NCI-H1092 treated with DMSO at 0.1 percent for 48 hours (cell line): ENCODE measurements at places on chromosomes 7 and 10.

DNA sequence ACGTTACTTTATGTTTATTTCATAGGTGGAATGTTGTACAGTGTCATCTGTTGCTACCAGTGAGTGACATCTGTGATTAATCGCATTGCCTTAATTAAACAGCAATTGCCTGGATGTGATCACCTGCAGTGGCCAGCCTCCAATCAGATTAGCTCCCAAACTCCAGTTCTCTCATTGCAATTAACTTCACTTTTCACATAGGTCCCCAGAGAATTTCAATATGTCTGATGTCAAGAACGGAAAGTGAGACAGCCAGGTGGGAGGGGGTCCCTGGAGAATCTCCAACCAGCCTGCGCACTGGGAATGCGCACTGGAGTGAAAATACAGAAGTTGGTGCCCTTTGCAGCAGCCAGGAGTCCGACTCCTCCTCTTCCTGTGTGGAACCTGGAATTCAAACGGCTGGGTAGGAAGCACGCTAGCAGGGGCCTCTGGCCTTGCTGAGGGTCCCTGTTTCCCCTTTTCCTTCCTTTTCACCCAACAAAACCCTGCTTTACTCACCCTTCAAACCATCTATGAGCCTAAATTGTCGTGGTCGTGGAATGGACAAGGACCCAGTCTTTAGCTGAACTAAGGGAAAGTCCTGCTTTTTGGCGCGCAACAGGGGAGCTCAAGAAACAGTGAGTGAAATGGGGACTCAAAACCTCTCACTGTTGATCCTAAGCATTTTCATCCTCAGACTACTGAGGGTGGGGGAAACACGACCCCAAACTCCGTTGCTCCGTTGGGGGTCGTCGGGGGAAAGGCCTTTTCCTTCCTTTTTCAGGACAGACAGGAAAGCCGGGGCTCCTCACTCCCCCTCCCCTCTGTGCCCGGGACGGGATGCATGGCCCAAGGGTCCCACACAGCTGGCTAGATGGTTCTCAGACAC, 1355.5 kb upstream of the LRRTM3 start:
- DNase-seq, result peak; percentile 41

GRCh38 chr10:132293813-132294520, 13.8 kb downstream of the STK32C start:
- DNase-seq, result no peak

DNA sequence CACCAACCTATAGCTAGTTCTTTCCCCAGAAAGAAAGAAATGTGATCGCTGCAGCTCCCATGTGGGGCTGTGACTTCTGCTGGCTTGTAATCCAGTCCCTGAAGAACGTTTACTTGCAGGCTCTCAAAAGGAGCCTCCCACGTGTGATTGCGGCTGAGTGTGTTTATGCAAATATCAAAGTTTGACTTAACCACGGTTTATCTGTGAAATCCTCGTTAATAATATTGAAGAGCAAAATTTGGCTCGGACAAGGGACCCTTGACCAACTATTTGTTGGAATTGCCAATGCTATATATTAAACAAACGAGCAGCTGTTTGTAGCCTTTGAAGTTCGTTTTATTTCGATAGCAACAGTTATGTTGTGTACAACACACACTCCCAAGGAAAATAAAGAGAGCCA, 470.1 kb upstream of the NRP1 start:
- no peak for DNase-seq

GRCh38 chr10:123135415-123136141, at the start of gene HMX3:
TSS of gene HMX3 (plus strand) at chr10:123135970. CDS start at chr10:123136051, 81 bp downstream.
- DNase-seq, result peak; percentile 80

DNA sequence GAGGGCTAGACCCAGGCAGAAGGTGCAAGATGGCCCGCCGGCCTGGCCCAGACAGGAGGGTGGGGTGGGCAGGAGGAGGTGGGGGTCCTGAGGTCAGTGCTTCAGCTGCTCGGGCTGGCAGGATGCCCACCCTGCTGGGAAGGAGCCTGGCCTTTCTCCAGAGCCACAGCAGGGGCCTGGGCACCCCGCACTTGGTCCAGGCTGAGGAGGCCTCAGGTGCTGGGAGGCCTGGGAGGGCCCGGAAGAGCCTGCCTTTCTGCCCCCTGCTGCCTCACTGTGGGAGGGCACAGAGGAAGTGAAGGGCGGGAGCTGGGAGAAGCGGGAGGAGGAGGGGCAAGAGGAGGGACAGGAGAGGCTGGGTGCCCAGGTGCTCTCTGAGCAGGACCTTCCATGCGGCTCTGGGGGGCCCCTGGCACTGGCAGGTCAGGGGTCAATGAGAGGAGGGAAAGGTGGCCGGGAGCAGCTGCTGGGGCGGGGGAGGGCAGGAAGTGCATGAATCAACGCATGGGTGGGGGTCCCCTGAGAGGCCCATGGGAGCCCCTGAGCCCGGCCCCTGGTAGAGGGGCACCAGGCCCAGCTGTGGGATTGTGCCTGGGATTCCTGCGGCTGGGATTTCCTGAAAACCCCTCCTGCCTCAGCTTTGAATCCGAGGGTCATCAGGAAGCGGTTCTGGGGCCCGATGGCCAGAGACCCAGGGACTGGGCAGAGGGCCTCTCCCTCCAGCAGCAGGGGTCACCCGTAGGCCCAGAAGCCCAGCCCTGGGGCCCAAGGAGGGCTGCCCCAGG, 49.9 kb downstream of the PWWP2B start:
- DNase-seq, result peak; percentile 55

- no peak for DNase-seq
Measured at GRCh38 chr10:113663142-113663541, 699 bp downstream of the NRAP start.

GRCh38 chr10:118401708-118402193, 59.6 kb upstream of the FAM204A start:
- no peak for DNase-seq

DNA sequence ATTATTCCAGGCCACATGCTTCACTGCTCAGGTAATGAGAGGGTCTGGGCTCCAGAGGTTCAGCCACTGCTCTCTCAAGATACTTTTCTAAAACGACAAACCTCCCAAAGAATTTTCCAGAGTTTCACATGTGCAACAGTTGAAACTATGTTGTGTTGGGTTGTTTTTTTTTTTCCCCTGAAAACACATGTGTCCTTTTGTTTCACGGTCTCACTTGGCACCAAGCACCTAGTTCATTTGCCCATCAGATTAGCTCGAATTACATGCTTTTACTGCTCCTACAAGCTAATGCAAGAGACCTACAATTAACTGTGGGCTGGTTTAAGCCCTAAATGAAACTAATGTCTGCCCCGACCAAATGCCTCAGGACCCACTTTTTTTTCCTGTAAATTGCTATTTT, 313.3 kb downstream of the FGFR2 start:
- DNase-seq, result no peak

GRCh38 chr7:27970350-27970749, 210.2 kb downstream of the JAZF1 start:
- DNase-seq, result no peak

DNA sequence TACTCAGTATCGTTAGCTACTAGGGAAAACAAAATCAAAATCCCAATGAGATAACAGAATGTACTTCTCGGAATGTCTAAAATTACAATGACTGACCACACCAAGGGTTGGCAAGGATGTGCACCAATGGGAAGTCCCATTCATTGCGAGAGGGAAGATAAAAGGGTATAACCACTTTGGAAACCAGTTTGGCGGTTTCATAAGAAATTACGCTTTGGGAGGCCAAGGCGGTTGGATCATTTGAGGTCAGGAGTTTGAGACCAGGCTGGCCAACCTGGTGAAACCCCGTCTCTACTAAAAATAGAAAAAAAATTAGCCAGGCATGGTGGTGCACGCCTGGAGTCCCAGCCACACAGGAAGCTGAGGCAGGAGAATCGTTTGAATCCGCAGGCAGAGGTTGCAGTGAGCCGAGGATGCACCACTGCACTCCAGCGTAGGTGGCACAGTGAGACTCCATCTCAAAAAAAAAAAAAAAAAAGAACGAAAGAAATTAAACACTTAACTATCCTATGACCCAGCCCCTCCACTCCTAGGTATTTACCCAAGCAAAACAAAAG, 7.6 kb downstream of the HACD1 start:
- no peak for DNase-seq

GRCh38 chr7:20797462-20798080, 10.9 kb upstream of the SP8 start:
- peak; percentile 82 for DNase-seq

DNA sequence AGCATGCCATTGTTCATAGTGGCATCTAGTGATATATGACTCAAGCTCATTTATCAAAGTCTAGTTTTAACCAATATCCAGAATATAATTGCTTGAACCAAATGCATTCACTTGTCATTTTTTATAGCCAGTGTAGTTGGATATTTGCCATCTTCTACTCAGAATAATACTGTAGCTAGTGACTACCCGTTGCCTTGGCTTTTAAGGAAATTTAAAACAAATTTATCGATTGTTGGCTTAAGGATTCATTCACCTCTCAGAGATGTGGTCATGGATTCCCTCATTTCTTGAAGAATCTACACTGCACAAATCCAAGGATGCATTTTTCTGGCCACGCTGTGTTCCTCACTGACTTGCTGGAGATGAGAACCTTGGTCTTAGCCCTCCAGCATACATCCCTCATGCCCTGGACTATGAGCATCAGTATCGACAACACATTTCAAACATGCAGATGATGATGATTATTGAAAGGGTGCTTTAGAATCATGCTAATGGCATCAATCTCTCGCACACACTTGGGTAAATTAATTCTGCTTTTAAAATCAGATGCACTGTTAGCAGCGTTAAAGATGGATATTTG, 8.8 kb downstream of the ARID5B start:
- no peak for DNase-seq

DNA sequence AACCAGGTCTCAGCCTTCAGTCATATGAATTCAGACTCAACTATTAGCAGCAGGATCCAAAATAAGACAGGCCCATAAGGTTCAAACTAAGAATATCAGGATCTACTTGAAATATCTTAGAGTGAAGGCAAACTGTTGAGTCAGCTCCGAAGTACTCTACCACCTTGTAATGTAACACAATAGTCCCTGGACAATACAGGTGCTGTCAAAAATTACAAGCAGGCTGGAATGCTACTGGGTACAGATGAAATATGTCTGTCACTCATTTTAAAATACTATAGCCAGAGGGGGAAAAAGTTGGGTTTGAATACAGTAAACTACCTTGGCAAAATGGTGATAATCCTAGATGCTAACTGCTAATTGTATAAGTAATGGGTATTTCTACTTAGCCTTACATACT, 6.8 kb downstream of the PAXIP1 start:
- no peak for DNase-seq

- DNase-seq, result peak; percentile 46
Measured at GRCh38 chr7:68125168-68125567, 1128.5 kb downstream of the TYW1 start.

DNA sequence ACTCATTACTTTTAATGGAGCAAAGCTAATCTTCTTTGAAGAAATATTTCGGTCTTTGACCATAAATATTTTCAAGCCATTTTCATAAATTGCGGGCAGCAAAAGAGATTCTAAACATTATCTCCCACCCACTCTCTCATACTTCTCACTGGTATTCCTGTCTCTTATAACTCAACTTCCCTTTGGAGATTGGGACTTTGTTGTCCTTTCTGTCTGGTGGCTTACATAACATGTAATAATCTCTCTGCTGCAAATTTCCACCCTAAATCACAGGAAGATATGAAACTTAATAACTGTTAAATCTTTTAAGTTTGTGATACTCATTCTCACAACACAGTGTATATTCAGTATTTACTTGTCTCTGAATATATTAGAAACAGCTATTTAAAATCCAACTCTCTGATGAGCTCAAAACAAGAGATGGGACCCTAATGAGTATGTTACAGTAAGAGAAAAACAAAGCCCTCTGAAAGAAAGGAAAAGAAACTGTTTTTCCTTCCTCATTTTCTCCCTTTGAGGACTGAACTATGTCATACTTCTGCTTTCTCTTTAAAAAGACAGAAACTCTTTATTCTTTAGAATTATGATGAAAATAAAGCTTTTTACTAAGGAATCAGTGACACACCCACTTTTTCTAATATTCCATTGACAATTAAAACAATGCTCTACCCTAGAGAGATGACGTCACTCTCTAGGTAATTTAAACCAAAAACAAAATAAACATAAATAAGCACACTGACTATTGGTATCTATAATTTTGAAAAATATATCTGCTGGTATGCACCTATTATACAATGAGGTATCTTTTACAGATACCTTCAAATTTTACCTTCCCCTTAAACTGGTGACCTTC, 14.7 kb downstream of the CALCR start:
- no peak for DNase-seq

- DNase-seq, result no peak
Measured at GRCh38 chr10:63200431-63200830, 67.3 kb downstream of the NRBF2 start.

- no peak for DNase-seq
Measured at GRCh38 chr10:52616395-52616764, 156.2 kb downstream of the MBL2 start.

- no peak for DNase-seq
Measured at GRCh38 chr10:73576890-73577591, 14.1 kb downstream of the USP54 start.

DNA sequence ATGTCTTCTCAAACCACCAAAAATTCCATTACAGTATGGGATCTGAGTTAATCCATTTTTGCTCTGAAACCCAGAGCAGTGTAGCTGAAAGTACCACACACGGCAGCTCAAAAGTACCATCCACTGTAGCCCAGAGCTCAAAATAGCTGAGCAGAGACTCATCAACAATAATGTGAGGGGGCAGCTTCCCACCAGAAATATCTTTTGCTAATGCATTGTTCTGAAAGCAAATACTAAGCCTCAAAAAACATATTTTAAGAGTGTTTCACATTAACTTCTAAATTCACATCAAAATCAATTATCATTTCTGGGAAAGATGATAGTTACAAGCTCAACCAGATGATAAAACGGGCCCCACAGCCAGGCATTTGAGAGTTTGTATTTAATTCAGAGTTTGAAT, 73.7 kb downstream of the ABLIM1 start:
- DNase-seq, result no peak

DNA sequence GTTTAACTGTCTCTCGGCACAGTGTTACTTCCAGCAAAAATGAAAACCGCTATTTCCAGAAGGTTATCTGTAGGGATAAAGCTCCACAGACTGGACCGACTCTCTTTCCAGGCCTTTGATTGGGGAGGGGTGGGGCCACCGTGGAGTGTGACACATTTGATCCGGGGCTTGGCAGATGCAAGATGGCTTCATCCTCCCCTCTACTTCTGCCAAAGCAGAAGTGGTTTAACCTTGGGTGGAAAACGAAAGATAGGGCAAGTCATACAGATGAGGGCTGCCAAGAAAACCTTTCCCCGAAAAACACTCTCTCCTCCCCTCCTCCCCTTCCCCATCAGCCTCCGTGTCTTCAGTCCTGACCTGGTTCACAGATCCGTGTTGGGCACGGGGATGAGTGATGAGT, 139.7 kb upstream of the SH2B2 start:
- DNase-seq, result no peak

DNA sequence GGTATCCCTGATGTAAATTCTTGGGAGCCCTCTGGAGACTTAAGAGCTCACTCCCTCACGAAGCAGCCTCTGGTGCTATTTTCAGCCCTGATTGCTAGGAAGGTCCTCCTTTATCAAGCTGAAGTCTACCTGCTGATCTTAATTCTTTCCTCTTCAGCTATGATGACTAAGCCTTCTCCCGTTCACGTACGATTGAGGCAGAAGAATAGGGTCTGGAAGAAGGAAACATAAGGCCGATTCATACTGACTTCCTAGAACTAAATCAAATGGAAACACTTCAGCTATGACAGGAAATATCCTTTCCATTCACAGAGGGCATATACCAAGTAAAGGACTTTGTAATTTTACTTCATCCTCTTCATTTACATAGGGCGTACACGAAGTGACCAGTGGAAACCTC, 107.0 kb downstream of the CPXM2 start:
- DNase-seq, result no peak

GRCh38 chr7:85522070-85522469, 335.2 kb upstream of the SEMA3D start:
- DNase-seq, result peak; percentile 72

- DNase-seq, result no peak
Measured at GRCh38 chr7:98027342-98028033, 37.5 kb upstream of the OCM2 start.
